ENCODE measurements at places on chromosomes 11 and 22. TPM values are rescaled to one million over a fixed set of nuclear protein-coding genes. Genes with fewer than 3 reads are reported as not detected.

- H3K27me3 ChIP-seq, result peaks cover 22% of the 10 kb centered on the region
- no peak overlapping the region for H3K27ac ChIP-seq
- no peak overlapping the region for H3K4me3 ChIP-seq
- peaks cover 30% of the 10 kb centered on the region for H3K36me3 ChIP-seq
- peaks cover 11% of the 10 kb centered on the region for H3K4me1 ChIP-seq
These were observed 12.0 kb downstream of the PLCB3 start for GRCh38 chr11:64263021-64263946.

Gene FOLR2
- total RNA-seq, result not detected

GRCh38 chr11:2807025-2807681 is 78.4 kb downstream of the CDKN1C start:
- peaks cover 8% of the 10 kb centered on the region for H3K27me3 ChIP-seq
- H3K27ac ChIP-seq, result no peak overlapping the region
- peaks cover 8% of the 10 kb centered on the region for H3K36me3 ChIP-seq
- no peak overlapping the region for H3K4me3 ChIP-seq
- H3K4me1 ChIP-seq, result peaks cover 23% of the 10 kb centered on the region

DNA sequence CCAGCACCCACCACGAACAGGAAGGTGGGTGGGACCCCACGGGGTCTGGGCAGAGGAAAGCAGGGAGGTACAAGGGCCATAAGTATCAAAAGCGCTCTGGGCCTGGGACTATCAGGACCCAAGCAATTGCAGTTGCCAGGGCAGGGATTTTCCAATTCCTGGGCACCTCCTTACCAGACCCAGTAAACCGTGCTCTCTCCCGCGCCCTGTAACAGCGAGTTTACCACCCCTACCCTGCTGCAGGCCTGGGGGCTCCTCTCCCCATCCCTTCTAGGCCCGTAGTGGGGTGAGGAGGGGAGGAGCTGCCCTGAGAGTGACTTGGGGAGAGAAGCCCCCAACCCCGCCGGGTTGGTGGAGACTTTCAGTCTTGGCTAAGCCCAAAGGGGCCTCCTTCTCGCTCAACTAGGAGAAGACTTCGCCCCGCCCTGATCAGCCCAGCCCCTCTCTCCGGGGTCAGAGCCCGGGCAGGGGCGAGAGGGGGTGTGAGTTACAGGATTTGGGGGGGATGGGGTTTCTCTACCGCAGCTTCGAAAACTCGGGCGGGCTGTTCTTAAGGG is 5.4 kb downstream of the PAX6 start:
- H3K4me1 ChIP-seq, result peaks cover 42% of the 10 kb centered on the region
- peaks cover 53% of the 10 kb centered on the region for H3K27me3 ChIP-seq
- H3K4me3 ChIP-seq, result no peak overlapping the region
- H3K27ac ChIP-seq, result no peak overlapping the region

All from endothelial cell (in vitro differentiated cells).